ENCODE measurements at places on chromosomes 5 and 9.

- no peak for DNase-seq
These were observed 1.1 kb downstream of the PRUNE2 start for GRCh38 chr9:76904661-76905457.

DNA sequence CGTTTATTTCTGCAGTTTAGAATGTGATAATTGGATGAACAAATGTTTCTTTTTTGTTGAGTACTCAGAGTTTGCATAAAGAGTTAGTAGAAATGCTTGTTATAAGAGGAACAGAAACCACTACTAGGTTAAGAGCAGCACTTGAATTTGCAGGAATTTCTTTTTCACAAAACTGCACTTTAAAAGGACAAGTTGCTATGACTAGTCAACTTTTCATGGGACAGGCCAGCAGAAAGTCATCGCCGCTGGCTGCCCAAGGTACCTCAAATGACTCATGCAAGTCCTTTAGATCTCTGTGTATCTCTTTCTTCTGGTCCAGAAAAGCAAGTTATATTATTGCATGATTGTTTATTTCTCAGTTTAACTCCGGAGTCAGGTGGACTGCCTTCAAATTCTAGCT, 97.3 kb upstream of the HMHB1 start:
- DNase-seq: no peak

- peak; percentile 68 for DNase-seq
These were observed 46.0 kb downstream of the CRB2 start for GRCh38 chr9:123401879-123402513.

DNA sequence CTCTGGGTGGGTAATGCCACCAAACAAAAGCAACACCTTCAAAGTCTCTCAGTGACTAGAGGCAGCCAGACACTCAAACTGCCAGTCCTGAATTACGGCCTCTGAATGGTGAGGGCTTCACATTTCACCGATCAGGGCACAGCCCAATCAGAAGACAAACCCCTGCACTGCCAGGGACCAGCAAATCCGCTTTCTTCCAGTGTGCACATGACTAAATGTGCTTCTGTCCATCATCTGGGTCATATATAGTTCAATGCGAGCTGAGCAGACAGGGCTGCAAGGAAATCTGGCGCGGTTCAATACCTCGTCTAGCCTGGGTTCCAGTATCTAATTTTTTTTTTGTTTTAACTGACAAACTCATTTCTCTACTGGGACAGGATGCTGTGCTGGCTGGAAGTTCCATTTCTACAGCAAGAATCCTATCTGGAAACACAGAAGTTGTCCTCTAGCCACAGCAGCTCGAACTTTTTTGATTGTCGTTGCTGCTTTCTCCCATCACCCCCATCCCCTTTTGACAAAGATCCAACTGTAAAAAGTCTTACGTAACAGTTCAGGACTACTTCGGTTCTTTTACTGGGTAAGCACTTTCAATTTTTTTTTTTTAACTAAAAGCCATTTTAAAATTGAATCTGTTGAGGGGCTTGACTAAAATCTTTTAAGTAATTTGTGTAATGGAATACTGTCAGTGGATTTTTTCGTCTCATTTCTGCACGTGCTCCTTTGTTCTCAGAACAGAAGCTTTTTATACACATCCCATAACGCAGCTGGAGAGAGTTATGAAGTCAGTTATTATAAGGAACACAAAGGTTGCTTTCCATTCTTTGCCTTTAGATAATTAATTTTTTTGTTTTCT, 112.7 kb downstream of the NR6A1 start:
- peak; percentile 97 for DNase-seq

DNA sequence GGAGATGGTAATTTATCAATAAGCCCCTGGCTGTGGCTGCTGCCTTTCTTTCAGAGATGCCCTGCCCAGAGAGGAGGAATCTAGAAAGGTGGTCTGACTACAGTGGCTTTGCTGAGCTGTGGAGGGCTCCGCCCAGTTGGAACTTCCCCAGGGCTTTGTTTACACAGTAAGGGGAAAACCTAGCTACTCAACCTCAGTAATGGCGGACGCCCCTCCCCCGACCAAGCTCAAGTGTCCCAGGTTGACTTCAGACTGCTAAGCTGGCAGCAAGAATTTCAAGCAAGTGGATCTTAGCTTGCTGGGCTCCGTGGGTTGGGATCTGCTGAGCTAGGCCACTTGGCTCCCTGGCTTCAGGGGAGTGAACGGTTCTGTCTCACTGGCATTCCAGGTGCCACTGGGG, 865.4 kb upstream of the ACO1 start:
- no peak for DNase-seq

GRCh38 chr5:136205061-136205702, 12.2 kb upstream of the SMIM32 start:
- DNase-seq: no peak

DNA sequence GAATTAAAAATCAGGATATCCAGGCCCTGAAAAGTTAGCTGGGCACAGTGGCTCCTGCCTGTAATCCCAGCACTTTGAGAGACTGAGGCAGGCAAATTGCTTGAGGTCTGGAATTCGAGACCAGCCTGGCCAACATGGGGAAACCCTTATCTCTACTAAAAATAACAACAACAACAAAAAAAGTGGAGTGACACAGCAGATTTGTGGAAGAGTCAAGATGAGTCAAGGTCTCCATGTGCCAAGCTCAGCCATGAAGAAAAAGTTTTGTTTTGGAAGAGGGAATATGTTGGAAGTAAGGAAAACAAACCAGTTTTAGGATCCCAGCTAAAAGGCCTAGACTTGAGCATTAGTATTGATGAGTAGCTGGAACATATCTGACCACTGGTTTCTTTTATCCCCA, 14.7 kb downstream of the LRRC70 start:
- no peak for DNase-seq

DNA sequence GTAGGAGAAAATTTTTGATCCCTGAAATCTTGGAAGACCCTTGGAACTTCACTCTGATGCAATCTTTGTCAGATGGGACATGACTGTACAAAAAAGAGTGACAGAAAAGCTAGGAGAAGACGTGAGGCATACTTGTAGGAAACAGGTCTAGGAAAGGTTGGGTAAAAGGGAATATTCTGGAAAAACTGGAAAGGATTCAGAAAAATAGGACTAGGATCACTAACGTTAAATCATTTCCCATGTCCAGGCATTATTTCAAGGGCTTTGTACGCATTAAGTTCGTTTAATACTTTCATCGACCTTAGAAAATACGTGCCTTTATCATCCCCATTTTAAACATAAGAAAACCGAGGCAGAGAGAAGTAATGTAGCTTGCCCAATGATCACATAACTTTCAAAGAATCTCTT, 2.9 kb downstream of the ALDH1A1 start:
- no peak for DNase-seq

- DNase-seq: no peak
These were observed 361.4 kb upstream of the POU5F2 start for GRCh38 chr5:94102849-94103248.

GRCh38 chr5:43702815-43703214, 99.8 kb downstream of the NNT start:
- peak; percentile 80 for DNase-seq
